Uterine smooth muscle cell (primary cell): ENCODE measurements at places on chromosomes 3 and 15. TPM values are rescaled to one million over a fixed set of nuclear protein-coding genes. Genes with fewer than 3 reads are reported as not detected.

The SAMMSON gene
- 0.11 and 0.25 TPM in 2 replicates for total RNA-seq

The KIF7 gene
- 14.1 and 18.0 TPM in 2 replicates for total RNA-seq

The GOLIM4 gene
- total RNA-seq: 76.7 and 83.9 TPM in 2 replicates

The THRB gene
- total RNA-seq: 0.77 and 1.6 TPM in 2 replicates

The ZBBX gene
- under 0.01 and 0.12 TPM in 2 replicates for total RNA-seq

The PLA2G4E gene
- not detected in 2 replicates for total RNA-seq

The SCAANT1 gene
- total RNA-seq: not detected in 2 replicates

The IL16 gene
- 0.22 and 0.25 TPM in 2 replicates for total RNA-seq

The GPR149 gene
- total RNA-seq: not detected in 2 replicates

The STRIT1 gene
- total RNA-seq: not detected in 2 replicates

The ENTPD3 gene
- not detected in 2 replicates for total RNA-seq

The FILIP1L gene
- total RNA-seq: 15.8 and 24.0 TPM in 2 replicates

The PAQR5 gene
- total RNA-seq: 0.37 and 1.5 TPM in 2 replicates

The POLQ gene
- 6.5 and 18.6 TPM in 2 replicates for total RNA-seq

The ROBO2 gene
- total RNA-seq: 0.37 and 0.55 TPM in 2 replicates

The CCK gene
- 0.62 and 1.1 TPM in 2 replicates for total RNA-seq

The HIGD2B gene
- total RNA-seq: not detected in 2 replicates

The ANKRD63 gene
- total RNA-seq: not detected in 2 replicates

The CCDC50 gene
- total RNA-seq: 127 and 134 TPM in 2 replicates

The ANKUB1 gene
- total RNA-seq: not detected in 2 replicates

The CCDC54 gene
- not detected in 2 replicates for total RNA-seq

The ATP8B4 gene
- total RNA-seq: 2.1 and 9.9 TPM in 2 replicates

The ESYT3 gene
- total RNA-seq: 4.5 and 6.5 TPM in 2 replicates

The SAMD7 gene
- total RNA-seq: not detected in 2 replicates

The ONECUT1 gene
- total RNA-seq: 0.12 TPM in 1 of 2 replicates, not detected in the other

The TGM5 gene
- not detected in 2 replicates for total RNA-seq

The ACTR8 gene
- 30.4 and 36.5 TPM in 2 replicates for total RNA-seq

The ACVR2B gene
- total RNA-seq: 2.7 and 3.2 TPM in 2 replicates
